ENCODE measurements at places on chromosomes 7 and 10.

GRCh38 chr10:8071006-8071405, 16.5 kb downstream of the GATA3 start:
- DNase-seq = no peak

GRCh38 chr10:22619101-22619500, 95.3 kb downstream of the PIP4K2A start:
- DNase-seq = no peak

DNA sequence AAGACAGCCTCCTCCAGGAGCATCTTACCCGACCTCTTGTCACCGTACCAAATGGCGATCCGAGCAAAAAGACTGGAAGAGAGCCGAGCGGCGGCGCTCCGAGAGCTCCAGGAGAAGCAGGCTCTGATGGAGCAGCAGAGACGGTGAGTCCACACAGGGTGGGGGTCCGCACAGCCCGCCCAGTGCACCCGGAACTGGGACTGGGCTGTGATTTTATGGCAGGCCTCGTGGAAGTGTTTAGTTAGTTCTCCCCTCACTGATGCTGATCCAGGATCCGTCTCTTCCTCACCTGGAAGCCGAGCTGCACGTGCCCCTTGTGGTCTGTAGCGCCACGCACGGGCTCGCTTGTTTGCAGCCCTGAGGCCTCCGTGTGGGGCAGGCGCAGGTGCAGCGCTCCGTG, 19.6 kb downstream of the LRRC27 start:
- no peak for DNase-seq

- DNase-seq = no peak
Observed at GRCh38 chr10:12785415-12785831, 216.1 kb downstream of the CCDC3 start.
